Regular cardiac myocyte (primary cell): ENCODE measurements at places on chromosomes 1 and 21. TPM values are rescaled to one million over a fixed set of nuclear protein-coding genes. Genes with fewer than 3 reads are reported as not detected.

The HAO2 gene
- total RNA-seq: not detected in 2 replicates

The PER3 gene
- total RNA-seq: 2.3 and 2.9 TPM in 2 replicates

The PALMD gene
- total RNA-seq: 6.9 and 31.9 TPM in 2 replicates

The LAMB3 gene
- total RNA-seq: 3.5 and 11.3 TPM in 2 replicates

The PROX1 gene
- 0.28 and 0.38 TPM in 2 replicates for total RNA-seq

The TMEM269 gene
- under 0.01 TPM in 1 of 2 replicates, not detected in the other for total RNA-seq

The IARS2 gene
- total RNA-seq: 83.4 and 106 TPM in 2 replicates

The DNASE2B gene
- total RNA-seq: not detected in 2 replicates

The AGT gene
- 0.19 and 5.4 TPM in 2 replicates for total RNA-seq

The FCGR3B gene
- total RNA-seq: not detected in 2 replicates

The SHE gene
- 0.19 and 0.28 TPM in 2 replicates for total RNA-seq

The NR1I3 gene
- total RNA-seq: not detected in 2 replicates

The TLR5 gene
- 0.28 and 0.58 TPM in 2 replicates for total RNA-seq

The TMEM63A gene
- 9.4 and 19.4 TPM in 2 replicates for total RNA-seq

The STYXL2 gene
- not detected in 2 replicates for total RNA-seq

The WDR64 gene
- total RNA-seq: not detected in 2 replicates

The YBX1 gene
- total RNA-seq: 682 and 884 TPM in 2 replicates

The UBAP2L gene
- 37.5 and 62.7 TPM in 2 replicates for total RNA-seq

The AJAP1 gene
- under 0.01 TPM in 1 of 2 replicates, not detected in the other for total RNA-seq

The KRTAP19-2 gene
- total RNA-seq: not detected in 2 replicates

The ANGPTL3 gene
- total RNA-seq: not detected in 2 replicates

The CDC7 gene
- total RNA-seq: 2.5 and 9.0 TPM in 2 replicates

The CD1D gene
- total RNA-seq: under 0.01 and 1.1 TPM in 2 replicates

The BTG2 gene
- total RNA-seq: 5.9 and 14.7 TPM in 2 replicates

The SRSF4 gene
- total RNA-seq: 36.4 and 48.7 TPM in 2 replicates

The KRTAP13-2 gene
- not detected in 2 replicates for total RNA-seq

The BRDT gene
- not detected in 2 replicates for total RNA-seq

The POU3F1 gene
- total RNA-seq: not detected in 2 replicates

The ITGB2 gene
- 0.38 and 0.56 TPM in 2 replicates for total RNA-seq

The NME7 gene
- total RNA-seq: 29.9 and 39.7 TPM in 2 replicates

The BRINP3 gene
- not detected in 2 replicates for total RNA-seq

The GLIS1 gene
- 0.19 and 0.56 TPM in 2 replicates for total RNA-seq

The SYDE2 gene
- total RNA-seq: 4.6 and 5.1 TPM in 2 replicates

The SPRR1B gene
- not detected in 2 replicates for total RNA-seq

The MXRA8 gene
- total RNA-seq: 121 and 141 TPM in 2 replicates

The KIAA0040 gene
- 0.19 and 0.85 TPM in 2 replicates for total RNA-seq

The OR2M3 gene
- total RNA-seq: not detected in 2 replicates

The TSPEAR gene
- not detected in 2 replicates for total RNA-seq

The ITLN1 gene
- 0.28 TPM in 1 of 2 replicates, not detected in the other for total RNA-seq

The CA14 gene
- total RNA-seq: not detected in 2 replicates

The NBPF10 gene
- 2.5 and 3.1 TPM in 2 replicates for total RNA-seq

The HMCN1 gene
- total RNA-seq: 22.6 and 84.0 TPM in 2 replicates

The ADCY10 gene
- 0.19 and 0.56 TPM in 2 replicates for total RNA-seq

The FMO5 gene
- total RNA-seq: 0.19 and 2.5 TPM in 2 replicates

The CLEC20A gene
- not detected in 2 replicates for total RNA-seq

The DISP3 gene
- under 0.01 TPM in 1 of 2 replicates, not detected in the other for total RNA-seq

The EPHA2 gene
- 33.5 and 103 TPM in 2 replicates for total RNA-seq
